ENCODE measurements at places on chromosomes 13 and 19.
A peak's percentile ranks its signal among the peaks of the same experiment; 100 is the strongest.

DNA sequence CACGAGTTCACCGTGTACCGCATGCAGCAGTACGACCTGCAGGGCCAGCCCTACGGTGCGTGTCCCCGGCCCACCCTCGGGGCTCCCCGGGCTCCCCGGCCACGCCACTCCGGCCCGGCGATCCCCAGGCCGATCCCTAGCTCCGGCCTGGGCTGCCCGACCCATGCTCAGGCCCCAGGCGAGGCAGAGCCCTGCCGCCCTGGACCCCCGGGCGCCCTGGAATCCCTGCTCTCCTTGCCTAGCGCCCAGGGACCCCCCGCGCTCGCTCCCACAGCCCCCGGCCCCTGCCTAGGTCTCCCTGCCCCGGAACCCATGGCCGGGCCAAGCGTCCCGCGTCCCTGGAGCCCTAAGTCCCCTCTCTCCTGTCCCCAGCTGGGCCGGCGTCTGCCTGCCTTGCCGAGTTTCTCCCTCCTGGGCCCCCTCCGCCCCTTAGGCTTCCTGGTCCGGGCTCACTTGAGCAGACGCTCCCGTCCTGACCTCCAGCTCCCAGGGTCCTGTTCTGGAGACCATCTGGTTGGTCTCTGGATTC lies 494 bp downstream of the NCLN start:
- no peak for DNase-seq

DNA sequence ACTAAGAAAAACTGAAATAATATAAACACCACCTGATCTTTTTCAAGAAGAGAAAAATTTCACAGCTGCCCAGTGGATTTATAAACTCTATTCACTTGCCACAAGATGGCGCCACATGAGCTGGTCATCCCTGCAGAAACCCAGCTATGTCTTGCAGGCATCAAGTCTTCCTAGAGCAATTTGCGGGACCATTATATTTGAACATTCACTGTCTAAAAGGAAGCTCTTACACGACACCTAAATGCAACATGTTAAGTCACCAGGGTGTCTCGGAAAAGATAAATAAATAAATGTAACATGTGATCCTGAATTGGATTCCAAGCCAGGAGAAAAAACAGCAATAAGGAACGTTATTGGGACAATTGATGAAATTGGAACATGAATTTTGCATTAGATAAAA lies 20.3 kb upstream of the AKT2 start:
- peak; percentile 54 for DNase-seq

DNA sequence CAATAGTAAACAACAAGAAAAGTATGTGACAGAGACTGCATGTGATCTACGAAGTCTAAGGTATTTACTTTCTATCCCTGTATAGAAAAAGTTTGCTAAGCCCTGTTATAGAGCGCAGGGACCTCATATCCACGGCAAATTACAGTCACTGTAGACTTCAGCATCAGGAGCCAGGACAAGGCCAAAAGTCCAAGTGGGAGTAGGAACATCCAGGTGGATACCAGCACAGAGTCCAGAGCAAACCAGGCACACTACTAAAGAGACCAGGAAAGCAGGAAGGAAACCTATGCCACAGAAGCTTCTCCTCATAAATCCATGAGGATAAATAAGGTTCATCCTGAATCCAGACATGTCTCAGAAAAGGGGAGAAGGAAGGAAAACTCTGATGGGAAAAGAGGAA lies 342.2 kb upstream of the HTR2A start:
- no peak for DNase-seq

- no peak for DNase-seq
Observed at GRCh38 chr13:61406275-61406674, 9.4 kb downstream of the PCDH20 start.

DNA sequence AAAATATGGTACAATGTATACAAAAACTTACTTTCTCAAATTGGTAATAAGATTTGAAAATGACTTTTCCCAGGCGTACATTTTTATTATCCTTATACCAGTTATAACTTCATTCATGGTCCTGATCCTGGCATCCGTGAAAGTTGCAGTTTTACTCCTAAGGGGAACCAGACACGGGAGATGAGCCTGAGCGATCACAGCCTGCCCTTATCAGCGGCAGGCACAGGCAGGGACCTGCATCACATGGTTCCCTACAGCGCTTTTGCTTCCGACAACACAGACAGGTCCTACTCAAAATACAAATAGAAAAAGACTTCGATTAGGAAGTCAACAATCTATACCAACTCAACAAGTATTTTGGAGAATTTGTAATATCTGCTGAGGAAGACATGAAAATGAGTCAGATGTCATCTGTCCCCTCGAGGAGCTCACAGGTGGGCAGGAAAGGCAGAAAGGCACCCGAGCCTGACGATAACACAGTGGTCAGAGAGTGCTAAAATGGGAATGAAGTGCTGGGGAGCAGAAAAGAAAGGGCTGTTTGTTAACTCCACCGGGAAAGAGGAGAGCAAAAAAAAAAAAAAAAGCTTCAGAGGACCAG lies 93.4 kb downstream of the ABCC4 start:
- no peak for DNase-seq

All from NCI-H1092 treated with DMSO at 0.1 percent for 48 hours (cell line).